NCI-H1694 (cell line): ENCODE measurements at places on chromosomes 4 and X.

GRCh38 chr4:16969696-16970135 is 71.3 kb upstream of the LDB2 start:
- DNase-seq = no peak

DNA sequence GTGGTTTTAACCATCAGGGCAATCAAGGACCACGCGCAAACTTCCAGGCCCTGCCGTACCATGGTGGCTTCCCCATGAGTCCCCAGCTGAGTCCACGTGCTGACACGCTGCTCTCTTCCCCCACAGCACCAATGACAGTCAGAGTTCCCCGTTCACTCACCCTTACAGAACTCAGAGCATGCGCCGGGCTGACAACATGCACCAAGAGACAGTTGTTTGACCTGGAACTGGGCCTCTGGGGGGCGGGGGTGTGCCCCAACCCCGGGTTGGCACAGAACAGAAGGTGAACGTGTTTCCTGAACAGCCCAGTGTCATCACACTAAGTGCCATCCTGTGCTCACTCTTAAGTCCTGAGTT is 29.4 kb downstream of the IRF2 start:
- DNase-seq = no peak

- no peak for DNase-seq
Observed at GRCh38 chr4:79249881-79250503, 75.9 kb downstream of the NAA11 start.

- peak; percentile 7 for DNase-seq
Observed at GRCh38 chr4:9898596-9899305, 117.3 kb downstream of the DRD5 start.

- no peak for DNase-seq
Observed at GRCh38 chr4:186118582-186118981, 14.1 kb downstream of the FAM149A start.

- no peak for DNase-seq
Observed at GRCh38 chr4:6473264-6474052, 1.0 kb upstream of the PPP2R2C start.

GRCh38 chr4:40193016-40193571 is 3.7 kb upstream of the RHOH start:
- DNase-seq = no peak

GRCh38 chrX:40700640-40701342 is 34.6 kb downstream of the MED14 start:
- no peak for DNase-seq

DNA sequence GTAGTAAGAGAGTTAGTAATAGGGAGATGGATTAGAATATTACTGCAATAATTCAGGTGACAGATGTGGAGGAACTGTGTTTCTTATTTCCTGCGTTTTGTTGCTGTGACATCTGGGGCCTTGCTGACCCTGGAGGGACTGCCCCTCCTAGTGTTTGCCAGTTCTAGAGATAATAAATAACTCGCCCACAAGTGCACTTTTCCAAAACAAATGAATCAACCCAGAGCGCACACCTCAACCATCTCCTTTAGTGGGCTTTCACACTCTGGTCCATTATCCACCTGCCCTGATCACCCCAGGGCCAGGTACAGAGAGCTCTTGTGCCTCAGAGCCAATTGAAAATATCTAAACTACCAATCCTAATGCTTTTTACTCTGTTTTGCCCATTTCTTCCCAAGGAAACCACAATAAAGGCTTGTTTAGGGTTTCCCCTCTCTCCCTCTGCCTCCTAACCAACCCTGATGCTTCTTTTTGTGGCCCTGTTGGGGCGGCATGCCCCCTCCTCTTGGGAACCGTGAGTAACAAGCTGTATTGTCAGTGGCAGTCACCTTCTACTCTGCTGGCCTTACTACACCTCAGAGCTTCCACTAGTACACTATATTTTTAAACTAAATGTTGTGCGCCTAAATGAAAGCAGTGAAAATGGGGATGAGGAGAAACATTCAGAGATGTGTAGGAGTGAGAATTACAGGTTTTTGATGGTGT is 270.5 kb downstream of the TENM3 start:
- no peak for DNase-seq

DNA sequence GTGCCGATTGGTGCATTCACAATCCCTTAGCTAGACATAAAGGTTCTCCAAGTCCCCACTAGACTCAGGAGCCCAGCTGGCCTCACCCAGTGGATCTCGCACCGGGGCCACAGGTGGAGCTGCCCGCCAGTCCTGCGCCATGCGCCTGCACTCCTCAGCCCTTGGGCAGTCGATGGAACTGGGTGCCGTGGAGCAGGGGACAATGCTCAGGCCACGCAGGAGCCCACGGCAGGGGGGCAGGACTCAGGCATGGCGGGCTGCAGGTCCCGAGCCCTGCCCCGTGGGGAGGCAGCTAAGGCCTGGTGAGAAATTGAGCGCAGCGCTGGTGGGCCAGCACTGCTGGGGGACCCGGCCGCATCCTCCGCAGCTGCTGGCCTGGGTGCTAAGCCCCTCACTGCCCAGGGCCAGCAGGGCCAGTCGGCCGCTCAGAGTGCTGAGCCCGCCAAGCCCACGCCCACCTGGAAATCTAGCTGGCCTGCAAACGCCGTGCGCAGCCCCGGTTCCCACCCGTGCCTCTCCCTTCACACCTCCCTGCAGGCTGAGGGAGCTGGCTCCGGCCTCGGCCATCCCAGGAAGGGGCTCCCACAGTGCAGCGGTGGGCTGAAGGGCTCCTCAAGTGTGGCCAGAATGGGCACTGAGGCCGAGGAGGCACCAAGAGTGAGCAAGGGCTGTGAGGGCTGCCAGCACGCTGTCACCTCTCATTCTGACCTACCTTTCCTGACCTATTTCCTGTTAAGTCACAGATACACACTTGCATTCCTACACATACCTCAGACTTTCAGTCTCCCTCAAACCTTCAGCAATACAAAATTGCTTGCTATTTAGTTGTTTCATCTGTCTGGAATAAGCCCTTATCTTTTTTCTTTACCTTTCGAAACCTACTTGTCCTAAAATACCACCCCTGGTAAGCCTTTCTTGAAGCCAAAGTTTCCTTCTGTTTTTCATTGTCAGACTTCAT is 20.7 kb downstream of the UBE2K start:
- DNase-seq = no peak

DNA sequence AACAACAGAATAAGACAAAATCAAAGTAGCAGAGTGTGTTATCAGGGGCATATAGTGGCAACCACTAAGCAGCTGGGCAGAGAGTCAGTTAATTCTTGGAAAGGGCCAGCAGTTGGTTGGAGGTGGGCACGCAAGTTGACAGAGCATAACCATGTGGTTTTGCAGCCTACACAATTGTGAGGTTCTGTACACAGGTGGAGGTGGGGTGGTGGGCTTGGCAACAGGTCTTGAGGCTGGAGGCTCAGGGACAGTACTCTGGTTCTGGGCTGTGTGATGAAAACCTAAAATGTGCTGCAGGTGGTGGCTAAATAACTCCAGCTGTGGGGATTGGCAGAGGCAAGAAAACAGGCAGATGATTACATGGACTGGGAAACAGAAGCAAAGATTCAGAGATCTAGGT is 1112.7 kb downstream of the PDHA2 start:
- DNase-seq = no peak

DNA sequence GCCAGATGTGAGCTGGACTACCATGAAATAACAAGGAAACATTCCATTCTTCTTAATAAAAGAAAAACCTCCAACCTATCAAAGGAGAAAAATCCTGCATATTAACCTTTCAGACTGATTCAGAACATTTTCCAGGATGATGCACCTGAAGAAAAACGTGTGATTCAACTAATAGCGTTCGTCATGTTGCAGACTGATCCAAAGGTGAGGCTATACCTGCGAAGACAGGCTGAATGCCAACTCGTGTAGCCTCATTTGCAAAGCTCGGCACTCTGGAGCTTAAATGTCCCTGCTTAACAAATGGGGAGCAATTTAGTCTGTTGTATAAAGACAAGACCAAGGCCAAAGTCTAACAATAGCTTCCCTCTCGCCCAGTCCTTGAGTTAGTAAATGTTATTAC is 172.0 kb upstream of the NOCT start:
- no peak for DNase-seq

- no peak for DNase-seq
Observed at GRCh38 chrX:97416461-97416860, 532.8 kb downstream of the RPA4 start.

DNA sequence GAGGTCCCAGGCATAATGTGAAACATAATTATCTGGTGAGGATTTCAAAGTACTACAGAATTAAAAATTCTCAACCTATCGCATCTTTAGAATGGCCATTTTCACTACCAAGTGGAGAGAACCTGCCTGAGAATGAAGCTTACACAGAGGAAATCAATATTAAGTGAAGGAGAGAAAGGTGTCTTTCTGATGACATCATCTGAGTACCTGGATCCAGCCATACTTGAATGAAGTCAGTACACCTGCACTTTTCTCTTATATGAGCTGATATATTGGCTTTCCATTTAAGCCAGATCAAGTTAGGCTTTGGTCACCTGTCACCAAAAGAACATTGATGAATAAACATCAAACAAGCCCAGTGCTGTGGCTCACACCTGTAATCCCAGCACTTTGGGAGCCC is 118.9 kb upstream of the MED14 start:
- no peak for DNase-seq

DNA sequence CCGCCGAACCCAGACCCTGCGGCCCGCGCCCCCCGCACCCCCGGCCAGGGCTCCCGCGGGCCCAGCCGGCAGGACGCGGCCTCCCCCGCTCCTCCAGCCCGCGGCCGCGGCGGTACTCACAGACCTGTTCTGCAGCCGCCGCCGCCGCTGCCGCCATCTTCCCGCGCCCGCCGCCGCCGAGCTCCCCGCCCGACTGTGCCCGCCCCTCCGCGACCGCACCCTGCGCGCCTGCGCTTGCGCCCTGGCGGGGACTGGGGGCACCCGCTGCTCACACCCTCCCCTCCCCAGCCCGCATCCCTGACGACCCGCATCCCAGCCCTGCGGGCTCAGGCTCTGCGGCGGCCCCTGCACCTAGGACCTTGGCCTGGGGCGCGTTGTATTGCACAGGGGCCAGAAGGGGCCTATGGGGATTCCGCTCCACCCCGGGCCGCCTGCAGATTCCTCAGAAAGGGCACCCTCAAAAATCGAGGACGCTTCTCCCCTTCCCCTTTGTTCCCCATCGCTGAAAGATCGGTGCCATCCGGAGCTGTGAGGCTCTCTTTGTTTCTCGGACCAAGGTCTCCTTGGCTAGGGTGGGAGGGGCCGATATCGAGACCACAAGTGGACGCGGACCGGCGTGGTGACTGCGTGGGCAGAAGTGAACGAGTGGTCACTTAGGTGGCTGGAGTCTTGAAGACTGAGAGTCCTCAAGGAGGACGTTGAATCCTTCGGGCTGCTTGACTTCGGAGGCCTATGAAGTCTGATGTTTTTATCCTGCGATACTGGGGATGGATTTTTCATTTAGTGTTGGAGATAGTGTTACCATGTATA is at the start of gene SGCB:
Gene SGCB, minus strand, starts transcription at position 197 of the 810 bp plus-strand sequence. Its CDS starts 40 bp downstream, at position 157.
- DNase-seq = peak; percentile 9

GRCh38 chr4:6692806-6693205 is 872 bp upstream of the S100P start:
- no peak for DNase-seq

DNA sequence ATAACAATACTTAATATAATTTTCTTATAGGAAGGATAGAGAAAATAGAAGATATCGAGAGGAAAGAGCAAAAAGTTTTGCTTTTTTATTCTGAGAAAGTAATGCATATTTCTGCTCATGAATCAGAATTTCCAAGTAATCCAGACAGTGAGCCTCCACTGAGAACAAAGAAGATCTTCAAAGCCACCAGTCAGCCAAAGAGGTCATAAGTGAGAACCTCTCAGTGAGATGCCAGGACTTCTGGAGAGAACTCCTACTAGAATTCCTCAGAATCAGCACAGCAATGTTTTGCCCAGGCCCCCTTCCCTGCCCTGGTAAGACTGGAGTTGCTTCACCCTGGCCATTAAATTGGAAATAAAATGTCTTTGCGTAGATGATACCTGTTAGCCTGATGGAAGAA is 254.4 kb upstream of the FAT4 start:
- DNase-seq = no peak

DNA sequence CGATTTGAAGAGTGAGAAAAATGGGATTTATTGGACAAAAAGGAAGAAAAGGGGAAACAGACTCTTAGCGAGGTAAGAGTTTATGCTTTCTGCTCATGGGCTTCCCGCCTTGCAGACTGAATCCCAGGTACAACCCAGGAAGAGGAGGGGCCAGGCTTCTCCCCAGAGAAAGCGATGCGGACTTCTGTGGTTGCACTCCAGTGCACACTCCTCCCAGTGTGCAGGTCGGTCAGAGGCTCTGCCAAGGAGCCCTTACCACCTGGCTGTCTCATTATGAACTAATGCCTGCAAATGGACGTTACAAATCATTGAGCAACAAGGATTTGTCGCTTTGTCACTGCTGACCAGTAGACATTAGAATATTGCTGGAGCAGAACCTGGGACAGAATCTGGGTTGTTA is 39.9 kb upstream of the GLRA2 start:
- no peak for DNase-seq

DNA sequence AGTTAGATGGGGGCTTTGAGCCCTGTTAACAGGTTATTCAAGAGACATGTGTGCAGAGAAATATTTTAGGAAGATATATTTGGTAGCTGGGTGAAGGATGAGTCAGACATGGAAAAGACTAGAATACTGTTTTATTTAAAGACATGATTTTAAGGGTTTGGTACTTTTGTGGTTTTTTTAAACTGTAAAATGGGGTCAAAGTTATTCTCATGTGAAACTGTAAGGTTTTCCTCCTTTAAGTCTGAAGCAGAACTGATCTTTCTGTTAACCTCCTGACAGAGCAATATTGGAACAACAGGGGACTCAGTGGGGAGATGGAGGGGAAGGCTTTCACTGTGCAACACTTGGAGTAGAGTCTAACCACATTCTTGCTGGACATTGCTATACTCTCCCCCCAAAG is 112.4 kb upstream of the LSM6 start:
- no peak for DNase-seq

DNA sequence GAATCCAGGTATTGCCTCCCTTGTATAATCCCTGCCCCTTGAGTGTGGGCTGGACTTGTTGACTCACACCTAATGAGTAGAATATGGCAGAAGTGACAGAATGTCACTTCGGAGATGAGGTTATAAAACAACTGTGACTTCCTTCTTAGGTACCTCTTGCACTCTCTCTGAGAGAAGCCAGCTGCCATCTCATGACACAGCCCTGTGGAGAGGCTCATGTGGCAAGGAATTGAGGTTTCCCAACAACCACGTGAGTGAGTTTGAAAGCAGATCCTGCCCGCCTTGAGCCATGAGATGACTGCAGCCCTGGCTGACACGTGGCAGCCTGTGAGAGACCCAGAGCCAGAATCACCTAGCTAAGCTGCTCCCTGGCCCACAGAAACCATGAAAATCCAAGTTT is 13.5 kb downstream of the ASB11 start:
- no peak for DNase-seq

- DNase-seq = no peak
Observed at GRCh38 chrX:69116077-69116476, 49.2 kb downstream of the PJA1 start.
